Activated T-cell treated with anti-CD3 and anti-CD28 coated beads for 4 hours (primary cell): ENCODE measurements at places on chromosomes 5 and 9.
A peak's percentile ranks its signal among the peaks of the same experiment; 100 is the strongest.

DNA sequence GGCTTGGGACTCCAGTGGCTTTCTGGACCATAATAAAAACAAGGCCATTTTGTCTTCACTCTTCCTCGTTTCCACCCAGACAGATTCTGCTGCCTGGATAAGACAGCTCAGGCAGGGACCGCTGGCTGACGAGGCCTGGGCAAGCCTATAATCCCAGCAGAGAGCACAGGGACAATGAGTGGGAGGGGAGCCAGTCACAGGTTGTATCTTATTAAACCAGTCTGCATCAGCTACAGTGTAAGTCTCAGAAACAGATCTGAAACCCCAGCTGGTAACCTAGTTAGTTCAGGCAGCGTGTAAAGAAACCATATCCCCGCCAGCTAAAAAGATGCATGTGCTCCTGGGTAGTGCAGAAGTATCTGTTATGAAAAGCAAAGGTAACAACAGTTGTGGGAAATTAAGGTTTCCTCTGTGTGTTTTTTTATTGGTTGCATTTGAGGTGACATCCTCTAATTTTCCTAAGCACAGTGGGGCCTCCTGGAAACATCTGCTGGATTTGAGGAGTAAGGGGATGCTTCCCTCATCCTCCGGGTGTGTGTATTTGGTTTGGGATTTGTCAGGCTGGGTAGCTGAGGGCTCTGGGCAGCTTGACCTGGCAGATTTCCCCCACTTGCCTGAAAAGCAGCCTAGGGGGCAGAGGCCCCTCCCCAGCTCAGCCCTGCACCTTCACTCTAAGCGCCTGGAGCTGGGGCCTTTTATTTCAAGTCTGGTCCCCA lies 15.2 kb upstream of the TAL2 start:
- DNase-seq: no peak

GRCh38 chr9:113467183-113467582 lies 3.7 kb downstream of the RGS3 start:
- DNase-seq: no peak

- no peak for DNase-seq
Observed at GRCh38 chr5:161086461-161086860, 234.4 kb upstream of the ATP10B start.

DNA sequence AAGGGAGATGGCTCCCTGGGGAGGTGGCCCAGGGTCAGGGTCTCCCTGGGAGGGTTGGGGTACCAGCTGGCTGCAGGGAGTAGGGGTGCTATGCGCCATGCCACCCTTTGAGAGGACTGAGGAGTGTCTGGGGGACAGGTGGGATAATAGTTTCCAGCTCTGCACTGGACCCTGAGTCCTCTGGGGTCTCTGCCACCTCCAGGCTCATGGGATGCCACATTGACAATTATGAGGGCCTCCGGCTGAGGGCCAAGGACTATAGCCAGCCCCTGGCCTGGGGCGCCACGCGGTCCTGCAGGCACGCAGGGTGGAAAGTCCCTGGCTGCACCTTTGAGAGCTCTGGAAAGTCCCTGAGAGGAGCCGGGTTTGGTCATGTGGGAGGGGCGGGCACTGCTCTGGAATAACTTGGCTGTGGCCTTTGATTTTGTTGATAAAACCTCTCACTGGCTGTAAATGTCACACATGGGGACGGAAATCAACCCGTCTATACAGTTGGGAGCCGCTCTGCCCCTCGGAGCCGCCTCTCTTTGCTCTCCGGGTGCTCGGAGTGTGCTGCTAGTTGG lies 16.0 kb downstream of the TRAF2 start:
- peak; percentile 76 for DNase-seq

DNA sequence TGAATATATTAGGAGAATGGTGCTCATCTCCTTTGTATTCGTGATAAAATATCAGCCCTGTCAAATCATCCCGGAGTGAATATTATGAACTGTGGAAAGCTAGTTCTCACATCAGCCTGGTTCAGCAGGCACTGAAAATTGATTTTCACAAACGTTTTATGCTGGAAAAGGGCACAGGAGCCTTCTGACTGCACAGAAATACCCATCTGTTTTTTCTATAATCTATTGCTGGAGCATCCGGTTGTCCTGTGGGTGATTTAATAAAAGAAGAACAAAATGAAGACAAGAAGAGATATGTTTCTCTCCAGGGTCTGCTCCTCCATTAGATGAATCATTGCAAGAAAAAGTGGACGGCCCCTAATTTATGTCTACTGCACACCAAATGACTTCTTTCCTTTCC lies 85.3 kb downstream of the PRLR start:
- DNase-seq: no peak
